Globus pallidus (tissue), 1 donor: ENCODE measurements at places on chromosomes 7 and 10.

- no peak for DNase-seq
Measured at GRCh38 chr10:125363791-125364190, 203.4 kb upstream of the CTBP2 start.

DNA sequence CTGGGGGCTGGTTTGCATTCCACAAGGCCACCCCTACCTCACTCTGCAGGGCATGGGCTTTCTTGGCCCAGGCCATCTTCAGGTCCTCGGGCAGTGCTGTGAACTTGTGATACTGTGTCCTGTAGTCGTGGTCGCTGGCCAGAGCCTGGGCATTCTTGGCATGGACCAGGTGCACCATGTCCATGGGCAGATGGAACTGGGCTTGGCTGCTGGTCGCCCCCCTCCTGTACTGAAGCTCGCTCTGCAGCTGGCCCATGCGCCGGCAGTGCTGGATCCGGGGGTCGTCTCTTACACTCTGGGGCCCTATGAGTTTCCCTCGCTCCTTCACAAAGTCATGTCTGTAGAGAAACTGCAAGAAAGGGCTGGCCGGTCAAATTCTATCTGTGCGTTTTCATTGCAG, 51.7 kb downstream of the HABP2 start:
- no peak for DNase-seq

DNA sequence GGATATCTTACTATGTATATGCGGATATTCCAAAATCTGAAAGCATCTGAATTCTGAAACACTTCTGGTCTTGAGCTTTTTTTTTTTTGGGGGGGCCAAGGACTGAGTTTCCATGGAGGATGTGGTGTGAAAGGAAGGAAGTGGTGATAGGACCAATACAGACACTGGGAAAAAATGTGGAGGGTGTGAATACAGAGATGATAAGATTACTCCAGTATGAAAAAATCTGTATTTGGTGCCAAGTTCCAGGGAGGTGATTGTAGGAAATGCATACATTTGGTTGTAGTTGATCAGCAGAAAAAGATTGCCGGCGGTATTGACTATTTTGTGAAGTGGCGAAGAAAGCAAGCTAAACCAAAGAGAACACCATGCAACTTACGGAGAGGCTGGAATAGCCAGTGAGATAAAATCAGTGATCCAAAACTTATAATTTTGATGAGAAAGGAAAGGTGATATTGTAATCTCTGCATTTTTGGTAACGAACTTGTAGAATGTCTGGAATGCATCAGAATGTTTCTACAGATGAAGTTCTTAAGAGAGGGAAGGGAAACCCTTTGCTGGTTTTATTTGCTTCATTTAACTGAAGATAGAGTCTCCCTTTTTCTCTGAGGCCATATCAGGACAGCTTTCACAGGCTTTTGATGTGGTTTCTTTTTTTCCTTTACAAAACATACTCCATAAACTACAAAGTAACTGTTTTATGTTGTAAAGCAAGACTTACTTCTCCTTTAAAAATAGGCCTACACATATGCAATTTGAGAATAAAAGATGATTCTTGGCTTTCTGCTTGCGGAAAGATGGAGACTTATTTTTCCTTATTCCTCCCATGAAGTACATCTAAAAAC, 6.0 kb downstream of the WDR37 start:
- DNase-seq, result no peak

DNA sequence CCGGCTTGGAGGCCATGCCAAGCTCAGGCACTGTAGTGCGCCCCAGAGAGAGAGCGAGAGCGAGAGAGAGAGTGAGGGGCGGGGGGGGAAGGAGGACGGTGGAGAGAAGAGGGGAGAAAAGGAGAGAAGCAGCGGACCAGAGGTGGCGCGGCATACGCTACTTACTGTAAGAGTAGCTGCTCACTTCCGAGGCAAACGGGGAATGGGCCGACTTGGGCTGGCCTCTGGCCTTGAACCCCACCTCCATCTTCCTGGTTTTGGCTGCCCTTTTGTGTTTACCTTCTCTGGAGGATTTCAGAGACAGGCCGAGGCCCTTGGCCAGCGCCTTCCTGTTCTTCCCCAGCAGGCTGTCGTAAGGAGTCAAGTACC, 66.9 kb downstream of the TNRC18 start:
- no peak for DNase-seq

DNA sequence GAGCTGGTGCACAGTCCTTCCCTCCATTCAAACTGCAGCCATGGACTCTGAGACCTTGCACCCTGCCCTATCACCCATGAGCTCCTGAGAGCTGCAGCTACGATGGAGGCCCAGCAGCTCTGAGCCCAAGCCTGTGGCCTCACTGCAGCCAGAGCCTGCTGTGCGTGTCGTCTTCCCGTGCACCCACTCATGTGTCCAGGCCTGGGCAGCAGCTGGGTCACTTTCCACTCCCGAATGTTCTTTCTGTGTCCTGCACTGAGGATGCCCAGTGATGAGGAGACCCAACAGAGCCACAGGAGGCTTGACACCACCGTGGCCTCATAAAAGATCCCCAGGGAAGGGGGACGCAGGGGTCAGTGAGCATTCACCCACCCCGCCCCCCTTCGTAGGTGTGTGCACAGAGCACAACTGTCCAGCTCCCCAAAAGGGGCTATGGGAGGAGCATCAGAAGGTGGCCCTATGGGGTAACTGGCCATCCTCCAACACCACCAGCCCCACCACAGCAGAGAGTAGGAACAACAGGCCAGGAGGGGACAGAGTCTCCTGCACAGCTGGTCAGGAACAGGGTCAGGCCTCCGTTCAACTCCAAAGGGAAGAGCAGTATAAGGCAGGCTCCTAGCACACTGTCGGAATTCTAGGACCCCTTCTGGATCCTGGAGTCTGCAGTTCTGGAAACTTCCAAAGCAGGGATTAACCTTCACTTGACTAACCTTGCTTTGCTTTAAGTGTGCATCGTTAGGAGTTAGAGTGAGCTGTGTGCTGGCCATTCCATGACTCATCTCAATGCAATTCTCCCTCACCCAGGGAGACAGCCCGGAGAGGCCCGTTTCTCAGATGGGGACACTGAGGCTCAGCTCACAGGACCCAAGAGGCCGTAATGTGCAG, 52.6 kb downstream of the RASGEF1A start:
- no peak for DNase-seq

DNA sequence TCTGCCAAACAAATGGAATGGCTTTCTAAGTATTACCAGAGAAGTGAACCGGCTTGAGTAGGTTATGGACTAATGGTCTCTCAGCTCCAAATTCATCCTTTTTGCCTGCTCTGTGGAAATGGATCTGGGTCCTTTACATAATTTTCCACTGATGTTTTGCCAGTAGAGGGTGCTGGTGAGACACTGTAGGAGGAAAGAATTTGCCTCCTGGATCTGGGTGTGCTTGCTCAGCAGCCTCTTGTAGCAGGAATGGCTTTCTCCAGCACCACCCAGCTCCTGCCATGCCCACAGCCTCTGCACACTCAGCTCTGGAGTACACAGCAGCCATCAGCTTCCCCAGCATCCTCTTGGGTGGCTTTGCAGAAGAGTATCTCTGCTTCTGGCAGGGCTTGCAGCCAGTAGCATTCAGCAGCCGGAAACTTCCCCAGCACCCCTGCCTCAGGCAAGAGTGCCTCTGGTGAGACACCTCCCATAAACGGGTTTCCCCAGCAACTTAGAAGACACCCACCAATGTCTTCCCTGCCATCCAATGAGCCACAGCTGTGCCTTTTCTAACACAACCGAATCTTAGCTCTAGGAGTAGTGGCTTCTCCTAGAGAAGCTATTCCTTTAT, 235.0 kb upstream of the PLPP4 start:
- no peak for DNase-seq

DNA sequence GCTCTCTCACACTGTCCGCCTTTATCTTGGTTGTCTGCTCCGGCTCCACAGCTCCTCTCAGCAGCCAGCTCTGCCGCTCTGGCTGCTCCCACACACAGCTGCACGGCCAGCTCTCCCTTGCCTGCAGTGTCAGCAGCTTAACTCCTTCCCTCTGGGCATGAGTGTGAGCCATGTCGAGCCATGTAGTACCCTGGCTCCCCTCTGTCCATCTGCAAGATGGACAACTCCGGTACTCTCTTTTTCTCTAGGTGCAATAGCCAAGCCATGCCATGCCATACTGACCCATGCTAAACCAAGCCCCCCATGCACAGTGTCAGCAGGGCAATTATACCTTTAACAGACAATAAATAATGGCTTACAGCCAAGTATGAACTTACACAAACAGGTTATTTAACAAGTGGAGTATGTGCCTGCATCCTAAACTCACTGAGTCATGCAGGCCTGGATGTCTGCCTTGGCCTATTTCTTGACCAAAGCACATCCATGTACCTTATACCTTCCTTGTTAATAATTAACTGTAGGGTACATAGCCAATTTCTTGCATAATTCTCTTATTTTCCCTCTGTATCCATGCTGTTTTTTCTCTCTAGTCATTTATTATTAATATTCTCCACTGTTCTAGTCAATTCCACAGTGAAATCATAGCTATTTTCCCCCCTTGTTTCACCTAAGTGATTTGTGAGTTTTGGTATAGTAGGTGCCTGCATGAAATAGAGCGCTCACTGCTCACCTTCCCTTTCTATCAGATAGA, 170.9 kb downstream of the CDK14 start:
- peak; percentile 13 for DNase-seq

- DNase-seq, result no peak
Measured at GRCh38 chr10:69090685-69091084, 2.8 kb downstream of the SRGN start.

DNA sequence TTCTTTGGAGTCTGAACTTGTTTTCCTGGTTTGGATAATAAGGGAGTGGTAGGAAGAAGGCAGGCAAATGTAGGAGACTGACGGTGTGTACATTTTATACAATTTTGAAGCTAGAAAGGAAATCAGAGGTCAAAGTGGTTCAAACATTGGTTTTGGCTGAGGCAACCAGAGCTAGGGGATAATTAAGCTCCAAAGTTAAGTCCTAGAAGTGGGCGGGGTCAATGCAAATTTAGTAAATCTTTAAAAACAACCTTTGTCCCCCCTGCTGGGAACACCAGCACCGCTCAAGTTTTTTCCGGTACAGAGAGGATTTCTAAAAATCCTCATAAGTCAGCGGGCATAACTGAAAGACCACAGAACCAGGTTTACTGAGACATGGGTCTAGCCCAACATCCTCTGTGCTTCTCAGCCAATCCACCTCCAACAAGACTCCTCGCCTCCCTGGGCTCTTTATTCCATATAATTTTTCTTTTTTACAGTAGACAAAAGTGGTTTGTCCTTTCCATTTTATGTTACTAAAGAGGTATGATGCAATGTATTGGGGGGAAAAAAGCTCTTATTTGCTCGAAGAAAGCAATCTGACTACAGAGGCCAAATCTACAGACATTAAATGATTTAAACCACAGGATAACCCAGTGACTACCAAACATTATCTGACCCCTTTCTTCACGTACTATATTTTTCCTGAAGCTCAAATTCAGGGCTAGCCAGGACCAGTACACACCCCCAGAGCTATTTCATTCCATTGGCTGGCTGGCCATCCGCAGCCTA, 1.6 kb downstream of the GLUD1 start:
- DNase-seq, result no peak

DNA sequence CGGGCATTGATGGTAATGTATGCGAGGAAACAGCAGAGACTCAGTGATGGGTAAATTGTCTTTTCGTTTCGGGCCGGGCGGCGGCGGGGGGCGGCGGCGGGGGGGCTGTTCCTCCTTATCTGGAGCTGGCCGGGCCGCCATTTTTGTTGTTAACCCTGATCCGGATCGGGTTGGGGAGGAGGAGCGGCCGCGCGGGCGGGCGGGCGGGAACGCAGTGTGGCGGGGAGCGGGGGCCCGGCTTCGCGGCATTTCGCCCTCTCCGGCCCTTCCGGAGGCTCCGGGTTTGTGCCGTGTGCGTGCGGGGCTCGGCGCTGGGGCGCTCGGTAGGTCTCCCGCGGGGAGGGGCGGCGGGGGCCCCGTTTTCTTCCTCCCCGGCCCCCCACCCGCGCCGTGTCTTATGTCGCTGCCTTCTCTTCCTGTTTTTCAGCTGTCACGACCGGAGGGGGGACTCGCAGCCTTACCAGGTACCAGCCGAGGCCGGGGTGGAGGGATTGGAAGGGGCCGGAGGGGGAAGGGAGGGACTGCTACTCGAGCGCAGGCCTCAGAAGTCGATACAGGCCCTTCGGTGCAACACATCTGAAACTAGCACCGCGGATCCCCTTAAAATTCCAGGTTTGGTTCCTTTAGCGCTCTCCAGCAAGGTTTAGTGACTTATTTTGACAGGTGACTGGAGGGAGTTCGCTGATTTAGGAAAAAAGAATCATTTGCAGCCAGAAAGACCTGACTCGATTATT, 820 bp downstream of the WAC start:
- DNase-seq, result peak; percentile 57

DNA sequence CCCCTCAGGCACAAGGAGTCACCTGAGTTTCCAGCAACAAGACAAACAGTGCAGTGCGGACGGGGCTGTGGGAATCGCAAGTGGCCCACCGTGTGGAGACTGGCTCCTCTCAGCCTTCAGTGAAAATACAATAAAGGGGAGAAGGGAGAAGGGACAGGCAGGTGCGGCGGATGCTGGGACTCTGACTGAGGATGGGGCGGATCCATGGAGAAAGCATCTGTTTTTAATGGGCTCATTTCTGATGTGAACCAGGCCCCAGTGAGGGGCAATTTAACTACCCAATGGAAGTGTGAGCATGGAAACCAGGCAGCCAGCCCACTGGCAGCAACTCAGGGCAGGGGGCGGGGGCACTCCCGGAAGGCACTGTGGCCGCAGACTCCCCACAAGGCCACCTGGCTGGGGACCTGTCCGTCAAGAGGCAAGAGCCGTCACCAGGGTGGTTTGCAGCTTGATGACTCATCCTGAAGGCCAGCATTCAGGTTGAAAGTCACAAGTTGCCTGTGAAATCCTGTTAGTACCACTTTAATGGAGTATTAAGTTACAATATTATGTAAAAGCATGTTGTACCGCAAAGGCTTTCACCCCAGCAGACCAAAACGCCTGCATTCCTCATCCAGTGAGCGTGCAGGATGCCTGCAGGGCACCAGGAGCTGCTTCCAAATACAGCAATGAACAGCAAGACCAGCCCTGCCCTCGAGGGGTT, 476.4 kb downstream of the PTPRN2 start:
- DNase-seq, result no peak

DNA sequence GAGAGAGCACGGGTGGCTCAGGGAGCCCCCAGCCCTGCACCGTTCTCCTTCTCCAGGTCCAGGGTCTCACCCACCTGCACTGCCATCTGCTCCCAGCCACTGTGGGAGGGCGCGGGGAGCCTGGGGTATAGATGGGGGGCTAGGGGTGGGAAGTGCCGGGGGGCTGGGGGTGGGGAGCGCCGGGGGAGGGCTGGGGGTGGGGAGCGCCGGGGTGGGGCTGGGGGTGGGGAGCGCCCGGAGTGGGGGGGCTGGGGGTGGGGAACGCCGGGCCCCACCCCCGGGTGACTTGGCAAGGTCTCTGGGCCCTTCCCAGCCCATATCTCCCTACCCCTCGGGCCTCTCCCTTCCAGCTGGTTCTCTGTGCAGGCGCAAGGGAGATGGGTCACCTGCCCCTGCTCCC, at the start of gene GRIFIN:
Gene GRIFIN, minus strand, starts transcription at position 101 of the 400 bp plus-strand sequence. Its CDS starts 15 bp downstream, at position 86.
- DNase-seq, result no peak

DNA sequence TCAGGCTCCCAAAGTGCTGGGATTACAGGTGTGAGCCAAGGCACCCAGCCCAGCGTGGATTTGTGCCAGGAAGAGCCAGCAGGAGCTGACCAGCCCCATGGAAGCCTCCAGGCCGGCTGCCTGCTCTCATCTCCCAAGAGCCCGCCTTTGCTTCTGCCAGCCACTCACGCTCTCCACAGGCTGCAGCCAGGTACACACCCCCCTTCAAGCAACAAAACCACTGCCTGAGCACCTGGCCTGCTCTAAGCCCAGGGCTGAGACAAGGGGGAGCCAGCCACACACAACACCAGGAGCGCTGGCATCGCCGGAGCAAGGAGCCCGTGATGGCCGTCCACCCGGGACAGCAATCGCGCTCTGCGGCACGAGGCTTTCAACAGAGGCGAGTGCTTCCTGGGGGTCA, 34.5 kb downstream of the MAD1L1 start:
- DNase-seq, result no peak
